Kidney tubule cell (primary cell): ENCODE measurements at places on chromosomes 13 and 19.

GRCh38 chr13:102774591-102775520, 1.3 kb upstream of the TEX30 start:
- DNase-seq, result peak; percentile 28

DNA sequence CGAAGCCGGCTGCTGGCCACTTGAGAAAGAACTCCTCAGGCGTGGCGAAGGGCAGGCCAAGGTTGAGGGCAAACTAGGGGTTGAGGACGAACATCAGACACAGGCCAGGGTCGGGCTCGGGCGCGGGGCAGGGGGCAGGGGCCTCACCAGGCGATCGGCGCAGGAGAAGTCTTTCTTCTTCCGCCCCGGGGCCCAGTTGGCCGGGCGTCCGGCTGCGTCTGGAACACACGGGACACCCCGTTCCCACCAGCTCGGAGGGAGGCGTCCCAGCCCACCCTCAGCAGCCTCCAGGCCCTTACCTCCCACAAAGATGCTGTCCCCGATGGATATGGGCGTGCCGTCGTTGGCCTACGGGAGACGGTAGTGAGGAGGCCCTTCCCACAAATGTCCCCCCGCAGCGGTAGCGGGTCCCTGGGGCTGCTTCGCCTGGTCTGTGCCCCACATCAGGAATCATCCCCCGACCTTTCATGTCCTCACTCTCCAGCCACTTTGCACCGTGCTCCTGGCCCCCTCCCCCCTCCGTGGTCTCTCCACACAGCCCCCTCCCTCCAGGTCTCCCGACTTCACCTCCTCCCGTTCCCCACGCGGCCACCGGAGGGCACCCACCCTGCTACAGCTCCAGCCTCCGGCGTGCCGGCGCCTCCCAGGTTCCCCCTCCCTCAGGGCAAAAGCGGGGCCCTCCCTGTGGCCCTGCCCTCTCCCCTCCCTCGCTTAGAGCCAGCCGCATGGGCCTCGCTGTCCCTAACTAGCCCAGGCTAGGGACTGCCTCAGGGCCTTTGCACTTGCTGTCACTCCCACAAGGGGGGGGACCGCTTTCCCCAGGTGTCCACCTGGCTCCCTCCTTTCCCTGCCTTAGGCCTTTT, 4.8 kb downstream of the PNKP start:
- no peak for DNase-seq

DNA sequence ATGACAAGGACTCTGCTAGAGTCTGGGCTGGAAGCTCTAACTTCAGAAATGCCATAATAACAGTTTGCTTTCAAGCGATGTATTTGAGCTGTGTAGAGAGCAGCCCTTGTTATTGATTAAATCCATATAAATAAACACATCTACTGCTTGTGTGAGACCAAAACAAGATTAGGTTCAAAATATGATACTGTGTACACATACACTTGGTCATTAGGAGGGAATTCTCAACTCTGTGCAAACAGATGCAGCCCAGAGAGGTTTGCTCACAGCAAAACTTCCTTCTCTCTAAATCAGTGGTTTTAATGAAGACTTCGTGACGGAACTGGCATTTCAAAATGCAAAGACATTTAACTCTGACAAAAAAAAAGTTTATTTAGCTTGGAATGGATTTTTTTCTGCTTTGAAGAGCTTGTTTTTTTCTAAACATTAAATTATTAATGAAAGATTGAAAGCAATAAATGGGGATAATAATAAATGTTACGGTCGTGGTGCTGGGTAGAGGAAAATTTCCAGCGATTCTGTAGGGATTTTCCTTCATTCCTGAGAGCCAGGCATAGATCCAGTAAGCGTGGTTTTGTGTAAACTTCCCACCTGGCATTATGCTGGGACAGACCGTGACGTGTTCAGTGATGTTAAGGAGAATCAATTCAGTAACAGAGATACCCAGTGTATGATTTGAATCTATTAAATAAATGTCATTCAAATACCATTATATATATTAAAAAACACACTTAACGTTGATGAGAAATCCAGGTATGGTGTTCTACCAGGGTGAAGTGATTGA, 213.7 kb downstream of the TEX29 start:
- no peak for DNase-seq

- DNase-seq, result peak; percentile 30
Observed at GRCh38 chr19:5547881-5548280, 19.9 kb downstream of the TINCR start.

DNA sequence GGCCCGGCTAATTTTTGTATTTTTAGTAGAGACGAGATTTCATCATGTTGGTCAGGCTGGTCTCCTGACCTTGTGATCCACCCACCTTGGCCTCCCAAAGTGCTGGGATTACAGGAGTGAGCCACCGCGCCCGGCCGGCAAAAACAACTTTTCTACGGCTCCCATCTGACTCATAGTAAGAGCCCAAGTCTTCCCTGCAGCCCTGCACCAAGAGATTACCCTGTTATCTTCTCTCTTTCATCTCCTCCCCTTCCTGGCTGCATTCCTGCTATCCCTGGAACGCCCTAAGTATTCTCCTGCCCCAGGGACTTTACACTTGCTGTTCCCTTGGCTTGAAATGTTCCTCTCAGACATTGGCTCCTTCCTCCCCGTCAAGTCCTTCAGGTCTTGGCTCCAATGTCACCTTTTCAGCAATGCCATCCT, 6.6 kb downstream of the AP2S1 start:
- DNase-seq, result no peak

GRCh38 chr13:106562301-106562700, 5.6 kb downstream of the ARGLU1 start:
- DNase-seq, result no peak

GRCh38 chr13:110600261-110600819, 15.0 kb upstream of the NAXD start:
- DNase-seq, result no peak

GRCh38 chr19:47429140-47429793, 9.9 kb upstream of the MEIS3 start:
- no peak for DNase-seq

DNA sequence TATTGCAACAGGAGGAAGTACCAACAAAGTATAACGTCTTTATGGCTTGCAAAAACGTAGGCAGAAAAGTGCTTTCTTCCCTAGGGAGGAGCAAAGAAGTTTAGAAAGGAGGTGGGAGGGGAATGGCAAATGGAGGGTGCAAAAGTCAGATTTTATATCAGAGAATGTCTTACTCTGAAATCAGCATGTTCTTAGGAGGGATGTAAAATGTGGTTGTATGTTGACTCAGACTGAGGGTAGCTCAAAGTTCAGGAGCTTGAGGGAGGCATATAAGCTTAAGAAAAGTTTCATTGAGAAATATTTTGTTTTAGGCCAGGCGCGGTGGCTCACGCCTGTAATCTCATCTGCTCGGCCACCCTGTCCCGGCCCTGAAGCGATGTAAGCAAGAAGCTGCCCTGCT, 1.7 kb downstream of the ZNF90 start:
- DNase-seq, result no peak

DNA sequence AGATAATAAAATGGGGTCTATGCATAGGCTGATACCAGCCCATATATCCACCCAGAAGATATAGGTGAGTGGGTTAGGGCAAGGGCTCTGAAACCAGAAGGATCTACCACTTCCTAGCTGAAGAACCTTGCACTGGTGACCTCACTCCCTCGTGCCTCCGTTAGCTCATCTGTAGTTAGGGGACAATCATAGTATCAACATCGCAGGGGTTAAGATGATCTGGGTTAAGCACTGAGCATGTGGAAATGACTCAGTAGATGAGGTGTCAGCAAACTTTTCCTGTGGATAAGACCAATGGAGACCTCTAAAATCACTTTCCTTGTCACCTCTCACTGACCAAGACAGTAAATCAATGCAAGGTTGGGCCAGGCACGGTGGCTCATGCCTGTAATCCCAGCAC, 30.5 kb downstream of the TNFSF14 start:
- DNase-seq, result peak; percentile 90

DNA sequence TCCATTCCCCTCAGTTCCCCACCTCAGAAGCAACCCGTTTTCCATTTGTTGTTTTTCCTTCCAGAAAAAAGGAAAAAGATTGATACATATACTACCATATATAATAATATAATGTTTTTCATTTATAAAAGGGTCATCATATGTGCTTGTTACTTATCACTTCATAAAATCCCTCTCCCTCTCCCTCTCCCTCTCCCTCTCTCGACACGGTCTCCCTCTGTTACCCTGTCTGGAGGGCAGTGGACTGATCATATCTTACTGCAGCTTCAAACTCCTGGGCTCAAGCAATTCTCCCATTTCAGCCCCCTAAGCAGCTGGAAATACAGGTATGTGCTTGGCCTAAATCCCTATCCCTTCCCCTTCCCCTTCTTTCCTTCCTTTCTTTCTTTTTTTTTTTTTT, 17.1 kb downstream of the PNMA8A start:
- DNase-seq, result no peak

DNA sequence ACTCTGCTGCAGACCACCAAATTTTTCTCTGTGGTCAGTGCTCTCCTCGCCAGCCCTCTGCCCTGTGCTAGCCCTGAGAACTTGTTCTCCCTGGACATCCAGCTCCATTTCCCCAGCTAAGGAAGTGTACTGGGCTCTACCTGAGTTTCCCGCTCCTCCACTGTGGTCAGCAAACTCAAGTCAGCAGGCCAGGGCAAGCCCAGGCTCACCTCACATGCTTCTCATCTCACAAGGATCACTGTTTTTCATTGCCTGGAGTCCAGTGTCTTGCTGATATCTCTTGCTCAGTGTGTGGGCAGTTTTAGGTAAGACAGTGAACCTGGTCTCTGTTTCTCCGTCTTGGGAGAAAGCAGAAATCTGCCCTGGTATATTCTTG, 201.4 kb downstream of the FOXO1 start:
- no peak for DNase-seq

GRCh38 chr13:37707739-37708500, 109.4 kb upstream of the POSTN start:
- DNase-seq, result no peak

DNA sequence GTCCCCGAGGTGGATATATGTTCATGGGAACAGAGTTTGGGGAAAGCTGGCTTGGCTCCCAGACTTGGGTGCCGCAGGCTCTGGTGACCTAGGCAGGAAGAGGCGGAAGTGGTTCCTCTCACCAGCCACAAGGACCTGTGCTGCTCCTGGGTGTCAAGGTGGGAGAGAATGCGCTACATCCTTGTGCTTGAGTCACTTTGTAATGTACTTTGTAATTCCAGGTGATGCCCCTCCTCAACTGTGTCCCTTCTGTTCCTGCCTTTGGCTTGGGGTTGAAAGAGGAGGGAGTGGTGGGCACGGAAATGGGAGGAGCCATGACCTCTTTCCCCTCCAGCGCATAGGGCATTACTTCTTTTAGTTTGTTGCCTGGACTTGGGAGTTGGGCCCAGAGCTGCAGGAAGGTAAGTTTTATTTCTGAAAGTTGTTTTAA, 10.9 kb downstream of the GARRE1 start:
- DNase-seq, result peak; percentile 79

DNA sequence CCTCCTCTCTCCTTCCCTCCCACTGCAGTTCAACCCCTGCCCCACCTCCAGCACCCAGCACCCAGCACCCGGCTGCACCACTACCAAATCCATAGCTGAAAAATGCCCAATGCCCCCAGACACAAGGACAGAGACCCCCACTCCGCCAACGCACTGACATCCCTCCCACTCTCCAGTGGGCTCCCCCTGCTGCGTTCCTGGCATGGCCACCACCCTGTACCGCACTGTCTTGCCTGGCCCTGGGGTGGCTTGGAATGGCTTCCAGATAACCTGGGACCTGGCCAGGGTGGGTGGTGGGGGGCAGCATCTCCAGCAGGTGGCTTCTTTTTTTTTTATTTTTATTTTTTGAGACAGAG, 5.8 kb upstream of the MKNK2 start:
- DNase-seq, result no peak

DNA sequence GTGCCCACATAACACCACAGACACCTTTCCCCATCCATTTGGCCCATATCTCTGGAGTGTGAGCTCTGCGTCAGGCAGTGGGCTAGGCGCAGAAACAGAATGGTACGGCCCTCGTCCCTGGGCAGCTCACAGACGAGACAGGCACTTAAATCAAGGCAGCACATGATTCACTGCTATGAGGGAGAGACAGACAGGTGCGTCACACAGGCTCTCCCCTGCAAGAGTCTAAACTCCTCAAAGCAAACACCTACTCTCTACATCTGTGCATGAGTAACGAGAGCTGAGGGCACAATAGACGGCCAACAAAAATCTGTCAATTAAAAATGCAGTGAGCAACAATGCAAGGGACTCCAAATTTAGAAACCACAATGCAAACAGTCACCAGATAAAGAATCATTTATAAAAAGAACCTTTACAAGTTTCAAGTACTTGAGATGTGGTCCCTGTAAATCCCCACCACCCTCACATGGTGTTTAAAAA, 348.9 kb downstream of the UQCRFS1 start:
- no peak for DNase-seq

DNA sequence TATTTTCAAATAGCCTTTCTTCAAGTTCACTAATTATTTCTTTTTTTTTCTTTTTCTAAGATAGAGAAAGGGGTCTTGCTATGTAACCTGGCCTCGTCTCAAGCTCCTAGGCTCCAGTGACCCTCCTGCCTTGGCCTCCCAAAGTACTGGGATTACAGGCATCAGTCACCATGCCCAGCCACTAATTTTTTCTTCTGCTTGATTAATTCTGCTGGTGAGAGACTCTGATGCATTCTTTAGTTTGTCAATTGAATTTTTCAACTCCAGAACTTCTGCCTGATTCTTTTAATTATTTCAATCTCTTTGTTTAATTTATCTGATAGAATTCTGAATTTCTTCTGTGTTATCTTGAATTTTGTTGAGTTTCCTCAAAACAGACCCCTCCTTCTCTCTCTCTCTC, 11.4 kb downstream of the BLOC1S3 start:
- DNase-seq, result no peak

- DNase-seq, result no peak
Observed at GRCh38 chr13:113041293-113041690, 64.3 kb upstream of the F7 start.

DNA sequence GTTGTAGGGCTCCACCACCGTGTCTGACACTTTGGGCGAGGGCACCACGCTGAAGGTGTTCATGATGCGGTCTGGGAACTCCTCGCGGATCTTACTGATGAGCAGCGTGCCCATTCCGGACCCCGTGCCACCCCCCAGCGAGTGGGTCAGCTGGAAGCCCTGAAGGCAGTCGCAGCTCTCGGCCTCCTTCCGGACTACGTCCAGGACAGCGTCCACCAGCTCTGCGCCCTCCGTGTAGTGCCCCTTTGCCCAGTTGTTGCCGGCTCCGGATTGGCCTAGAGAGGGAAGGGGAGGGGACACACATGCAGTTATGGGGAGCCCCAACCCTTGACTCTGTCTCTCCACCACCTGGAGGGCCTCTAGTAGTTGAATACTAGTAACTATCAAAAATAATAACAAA, 6.2 kb downstream of the TUBB4A start:
- no peak for DNase-seq

DNA sequence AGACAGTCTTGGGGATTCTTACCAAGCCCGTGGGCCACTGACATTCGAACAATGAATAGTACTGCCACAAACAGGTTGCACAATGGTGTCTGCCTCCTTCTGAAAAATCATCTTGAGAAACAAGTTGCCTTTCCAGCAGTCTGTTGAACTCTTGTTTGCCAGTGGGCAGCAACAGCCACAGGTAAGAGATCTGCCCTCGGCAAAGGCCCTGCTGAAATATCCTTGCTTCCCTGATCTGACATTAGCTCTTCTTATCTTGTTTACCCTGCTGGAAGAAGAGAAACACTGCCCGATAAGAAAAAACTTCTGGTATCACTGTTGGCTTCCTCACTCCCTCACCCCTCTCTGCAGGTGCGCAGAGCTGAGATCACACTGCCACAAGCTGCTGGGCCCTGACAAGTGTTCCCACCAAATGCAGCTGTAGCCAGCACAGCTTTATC, 2.0 kb downstream of the DOCK9 start:
- no peak for DNase-seq

GRCh38 chr19:19256072-19256969, 16.8 kb downstream of the TM6SF2 start:
- no peak for DNase-seq

GRCh38 chr13:26071691-26072090, 19.9 kb upstream of the SHISA2 start:
- DNase-seq, result no peak
